Lung (tissue), 17 donors: ENCODE measurements at places on chromosomes 2 and 18. TPM values are rescaled to one million over a fixed set of nuclear protein-coding genes. Genes with fewer than 3 reads are reported as not detected.

Gene THUMPD2
- total RNA-seq, result 28.1 TPM

Gene MFF
- 90.6 TPM for total RNA-seq

Gene DSC2
- total RNA-seq, result 15.4 TPM

Gene CCDC150
- 0.95 TPM for total RNA-seq

Gene ASPRV1
- total RNA-seq, result 1.4 TPM

Gene TCF23
- not detected for total RNA-seq

Gene GAD1
- total RNA-seq, result 1.4 TPM

Gene BOLL
- not detected for total RNA-seq

Gene SULT1C3
- not detected for total RNA-seq

Gene POTEJ
- total RNA-seq, result 1.8 TPM

Gene RTKN
- total RNA-seq, result 46.0 TPM

Gene BUB1
- total RNA-seq, result 2.9 TPM

Gene LRATD1
- total RNA-seq, result 23.0 TPM

Gene C1QL2
- total RNA-seq, result not detected

Gene WDR54
- 36.1 TPM for total RNA-seq

GRCh38 chr2:241692448-241692847 is 5.8 kb upstream of the DTYMK start:
- no peak overlapping the region for H3K27ac ChIP-seq
- no peak overlapping the region for H3K4me3 ChIP-seq
- peaks cover 9% of the 10 kb centered on the region for H3K4me1 ChIP-seq
- peaks cover 25% of the 10 kb centered on the region for H3K36me3 ChIP-seq
- H3K27me3 ChIP-seq, result no peaks in the 10 kb centered on the region
- DNase-seq, result no peak

DNA sequence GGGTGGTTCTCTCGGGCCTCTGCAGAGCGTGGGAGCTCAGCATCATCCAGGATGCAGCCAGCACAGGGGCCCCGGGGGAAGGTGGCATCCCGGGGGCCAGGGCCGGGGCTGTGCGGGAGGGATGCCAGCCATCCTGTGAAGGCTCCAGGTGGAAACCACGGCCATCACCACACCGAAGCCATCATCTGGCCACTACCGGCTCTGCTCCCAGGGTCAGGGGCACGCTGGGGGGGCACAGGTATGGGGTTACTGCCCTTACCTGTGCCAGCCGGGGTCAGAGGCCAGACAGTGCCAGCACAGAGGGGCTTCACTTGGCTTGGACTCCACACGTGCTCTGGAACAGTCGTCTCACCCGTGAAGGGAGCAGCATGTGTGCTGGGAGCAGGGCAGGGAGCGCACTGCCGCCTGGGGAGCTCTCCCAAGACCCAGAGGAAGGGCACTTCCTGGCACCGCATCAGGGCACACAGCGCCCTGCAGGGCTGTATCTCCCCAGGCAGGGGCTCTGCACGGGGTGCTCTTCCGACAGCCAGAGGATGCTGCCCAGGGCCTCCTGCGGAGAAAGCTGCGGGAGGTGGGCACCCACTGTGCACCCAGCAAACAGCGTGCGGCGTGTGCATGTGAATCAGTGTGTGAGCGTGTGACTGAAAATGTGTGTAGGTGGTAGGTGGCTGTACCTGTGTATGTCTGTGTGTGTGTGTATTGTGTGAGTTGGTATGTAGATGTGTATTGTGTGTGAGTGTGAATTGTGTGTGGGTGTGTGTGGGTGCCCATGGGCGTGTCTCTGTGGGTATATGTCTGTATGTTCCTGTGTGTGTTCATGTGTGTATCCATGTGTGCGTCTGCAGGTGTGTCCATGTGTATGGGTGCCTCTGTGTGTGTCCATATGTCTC is 75.0 kb downstream of the PTGR3 start:
- no peaks in the 10 kb centered on the region for H3K27me3 ChIP-seq
- peaks cover 5% of the 10 kb centered on the region for H3K4me1 ChIP-seq
- H3K27ac ChIP-seq, result no peak overlapping the region
- no peak overlapping the region for H3K4me3 ChIP-seq
- DNase-seq, result peak; percentile 9

- H3K4me3 ChIP-seq, result no peak overlapping the region
- no peaks in the 10 kb centered on the region for H3K4me1 ChIP-seq
- H3K36me3 ChIP-seq, result no peaks in the 10 kb centered on the region
- H3K27me3 ChIP-seq, result no peaks in the 10 kb centered on the region
- no peak for DNase-seq
- H3K27ac ChIP-seq, result no peak overlapping the region
Observed at GRCh38 chr2:170237572-170238120, 59.7 kb downstream of the MYO3B start.

- no peak overlapping the region for H3K27ac ChIP-seq
- no peaks in the 10 kb centered on the region for H3K36me3 ChIP-seq
- peaks cover 22% of the 10 kb centered on the region for H3K4me1 ChIP-seq
- no peak overlapping the region for H3K4me3 ChIP-seq
Observed at GRCh38 chr2:204449977-204450376, 95.3 kb upstream of the PARD3B start.

DNA sequence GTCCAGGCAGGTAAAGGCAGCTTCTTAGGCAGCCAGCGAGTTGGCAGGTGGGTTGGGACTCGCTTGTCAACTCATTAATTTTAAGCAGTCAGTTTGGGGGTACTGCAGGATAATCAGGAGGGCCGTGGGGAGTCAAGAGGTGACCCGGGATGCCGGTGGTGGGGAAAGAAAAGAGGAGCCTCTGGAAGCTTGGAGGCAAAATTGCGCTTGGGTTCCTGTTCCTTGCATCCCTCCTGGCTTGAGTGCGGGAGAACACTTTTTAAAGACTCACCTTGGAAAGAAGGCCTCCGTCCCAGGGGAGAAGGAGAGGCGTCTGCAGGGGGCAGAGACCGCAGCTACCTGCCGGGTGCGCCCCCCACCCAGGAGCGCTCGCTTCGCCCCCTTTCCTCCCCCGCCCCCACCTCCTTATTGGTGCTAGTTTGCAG is at the start of gene KCNJ3:
TSS of gene KCNJ3 (plus strand) at position 400 of the 425 bp plus-strand sequence. CDS start 81 bp downstream, outside the sequence.
- H3K36me3 ChIP-seq, result no peaks in the 10 kb centered on the region
- peaks cover 9% of the 10 kb centered on the region for H3K4me1 ChIP-seq
- peak within 1 kb of the TSS; percentile 5 for H3K4me3 ChIP-seq
- H3K27ac ChIP-seq, result no peak within 1 kb of the TSS
- DNase-seq, result peak; percentile 13

DNA sequence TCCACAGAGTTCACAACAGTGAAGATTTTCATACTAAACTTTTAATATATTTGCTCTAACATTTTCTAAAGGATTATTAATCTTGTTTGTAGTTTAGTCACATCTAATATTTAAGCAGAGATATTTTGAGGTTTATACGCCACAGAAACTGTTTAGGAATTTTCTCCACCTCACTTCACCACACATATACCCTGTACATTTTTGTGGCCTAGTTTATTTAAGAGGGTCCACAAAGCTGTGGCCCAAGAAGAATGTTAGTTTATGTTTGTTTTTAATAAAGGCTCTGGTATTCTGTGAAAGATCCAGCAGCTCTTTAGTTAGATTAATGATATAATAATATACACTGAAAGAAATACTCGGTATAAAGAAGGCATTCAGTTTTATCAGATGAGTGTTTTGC is 132.7 kb upstream of the TTC27 start:
- peaks cover 10% of the 10 kb centered on the region for H3K36me3 ChIP-seq
- no peak overlapping the region for H3K27ac ChIP-seq
- no peaks in the 10 kb centered on the region for H3K4me1 ChIP-seq
- no peak for DNase-seq
- H3K27me3 ChIP-seq, result no peaks in the 10 kb centered on the region

DNA sequence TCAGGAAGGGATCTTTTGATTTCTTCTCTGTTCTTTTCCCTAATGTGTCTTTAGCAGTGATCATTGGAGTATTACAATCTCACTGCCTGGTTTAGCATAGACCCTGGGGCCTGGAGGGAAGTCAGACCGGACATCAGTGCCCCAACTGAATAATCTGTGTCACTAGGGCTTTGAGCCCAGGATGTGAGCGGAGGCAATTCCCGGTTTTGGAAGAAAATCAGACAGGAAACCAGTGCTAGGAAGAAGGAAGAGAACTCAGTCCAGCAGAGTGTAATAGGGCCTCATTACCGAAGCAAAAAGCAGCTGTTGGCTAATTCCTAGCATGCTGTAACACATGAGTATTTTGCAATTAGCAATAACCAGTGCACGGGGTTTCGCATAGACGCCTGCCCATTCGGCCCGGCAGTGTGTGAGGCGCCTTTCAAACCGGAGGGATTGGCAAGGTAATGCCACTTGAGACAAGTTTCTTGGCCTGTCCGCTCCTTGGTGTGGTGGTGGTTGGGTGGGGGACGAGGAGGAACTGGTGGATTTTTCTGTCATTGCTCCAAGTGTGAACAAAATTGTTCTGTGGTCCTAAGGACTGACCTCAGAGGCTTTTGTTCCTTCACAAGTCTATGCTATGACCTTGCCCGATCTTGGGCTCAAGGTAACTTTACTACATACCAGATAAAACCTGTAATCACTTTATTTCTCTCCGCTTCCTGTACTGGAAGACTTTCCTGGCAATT is 2.8 kb downstream of the FOSL2 start:
- H3K27me3 ChIP-seq, result no peaks in the 10 kb centered on the region
- DNase-seq, result peak; percentile 92
- peak overlapping the region; percentile 99 for H3K27ac ChIP-seq

GRCh38 chr2:119349289-119349688 is 17.3 kb downstream of the C2orf76 start:
- no peaks in the 10 kb centered on the region for H3K36me3 ChIP-seq
- no peak overlapping the region for H3K4me3 ChIP-seq
- DNase-seq, result no peak
- no peaks in the 10 kb centered on the region for H3K27me3 ChIP-seq
- no peaks in the 10 kb centered on the region for H3K4me1 ChIP-seq
- no peak overlapping the region for H3K27ac ChIP-seq

DNA sequence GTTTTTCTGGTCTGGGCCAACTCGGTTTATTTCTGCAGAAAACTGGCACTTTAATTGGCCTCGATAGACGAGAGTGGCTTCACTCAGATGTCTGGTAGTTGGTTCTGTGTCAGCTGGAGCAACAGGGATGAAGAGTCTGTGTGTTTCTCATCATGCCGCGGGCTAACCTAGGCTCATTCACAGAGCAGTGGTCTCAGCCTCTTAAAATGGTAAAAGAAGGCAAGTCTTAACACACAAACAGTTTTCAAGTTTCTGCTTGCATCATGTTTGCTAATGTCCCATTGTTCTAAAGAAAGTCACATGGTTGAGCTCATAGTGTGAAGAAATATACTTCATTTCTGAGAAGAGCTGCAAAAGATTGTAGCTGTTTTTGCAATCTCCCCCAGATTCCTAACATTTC is 37.5 kb upstream of the ANXA4 start:
- H3K27ac ChIP-seq, result no peak overlapping the region
- DNase-seq, result no peak
- H3K4me1 ChIP-seq, result no peaks in the 10 kb centered on the region
- no peaks in the 10 kb centered on the region for H3K36me3 ChIP-seq

- no peaks in the 10 kb centered on the region for H3K36me3 ChIP-seq
- H3K27me3 ChIP-seq, result no peaks in the 10 kb centered on the region
- no peak overlapping the region for H3K27ac ChIP-seq
- DNase-seq, result peak; percentile 67
- no peak overlapping the region for H3K4me3 ChIP-seq
Observed at GRCh38 chr2:42796427-42797248, 4.3 kb upstream of the HAAO start.

- no peak overlapping the region for H3K27ac ChIP-seq
- H3K27me3 ChIP-seq, result no peaks in the 10 kb centered on the region
- H3K36me3 ChIP-seq, result no peaks in the 10 kb centered on the region
- DNase-seq, result no peak
- no peaks in the 10 kb centered on the region for H3K4me1 ChIP-seq
Observed at GRCh38 chr2:9313443-9313842, 106.8 kb downstream of the ASAP2 start.

DNA sequence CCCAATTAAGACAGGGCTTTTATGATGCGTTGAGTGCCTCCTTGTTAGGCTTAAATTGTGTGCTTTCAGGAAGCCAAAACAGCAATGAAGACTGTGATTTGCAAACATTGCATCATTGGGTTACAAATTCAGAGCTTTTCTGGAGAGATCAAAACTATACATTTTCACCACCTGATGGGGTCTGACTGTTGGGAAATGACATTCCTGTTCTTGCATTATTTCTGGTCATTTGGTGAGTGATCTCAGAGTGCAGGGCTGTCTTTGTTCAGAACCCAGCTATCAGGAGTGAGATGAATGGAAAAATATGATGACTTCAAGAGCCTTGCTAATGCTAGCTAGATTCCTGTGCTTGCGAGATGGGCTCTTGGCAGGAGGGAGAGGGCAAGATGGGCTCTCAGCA is 39.1 kb downstream of the SH3RF3 start:
- no peak for DNase-seq
- H3K4me1 ChIP-seq, result peaks cover 7% of the 10 kb centered on the region
- no peaks in the 10 kb centered on the region for H3K36me3 ChIP-seq
- no peaks in the 10 kb centered on the region for H3K27me3 ChIP-seq

DNA sequence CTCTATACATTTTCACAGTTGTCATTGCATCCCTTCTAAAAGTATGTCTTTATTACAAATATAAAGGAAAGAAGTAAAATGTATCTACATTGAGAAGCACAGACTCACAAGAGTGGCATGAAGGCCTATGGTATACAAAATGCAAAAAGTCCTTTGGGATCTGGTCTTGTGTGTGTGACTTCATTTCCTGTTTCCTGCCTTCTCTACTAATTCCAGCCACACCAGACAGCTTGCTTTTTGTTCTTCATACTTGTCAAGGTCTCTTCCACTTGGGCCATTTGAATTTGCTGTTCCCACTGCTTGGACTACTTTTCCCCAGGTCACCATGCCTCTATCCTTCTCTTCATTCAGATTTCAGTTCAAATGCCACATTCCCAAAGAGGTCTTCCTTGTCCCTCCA is 6.7 kb upstream of the PNO1 start:
- H3K36me3 ChIP-seq, result no peaks in the 10 kb centered on the region
- no peak overlapping the region for H3K4me3 ChIP-seq
- H3K27ac ChIP-seq, result peak overlapping the region; percentile 45
- H3K27me3 ChIP-seq, result no peaks in the 10 kb centered on the region

DNA sequence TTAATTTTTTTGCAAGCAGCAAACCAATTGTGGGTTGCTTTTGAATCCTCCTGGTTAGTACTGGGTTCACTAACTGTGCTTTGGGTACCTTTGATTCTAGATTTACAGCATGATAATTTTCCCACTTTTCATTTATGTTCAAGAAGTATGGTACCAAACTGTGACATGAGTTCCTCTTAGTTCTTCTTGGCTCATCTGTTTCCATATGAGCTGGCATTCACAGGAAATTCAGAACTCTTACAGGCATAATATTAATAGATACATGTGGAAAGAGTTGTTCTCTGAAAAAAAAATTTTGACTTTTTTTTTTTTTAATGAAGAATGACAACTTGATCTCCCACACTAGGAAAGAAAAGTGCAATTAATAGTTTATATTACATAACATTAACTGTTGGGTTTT is 59.4 kb downstream of the FMNL2 start:
- no peaks in the 10 kb centered on the region for H3K27me3 ChIP-seq
- H3K27ac ChIP-seq, result no peak overlapping the region
- H3K4me1 ChIP-seq, result peaks cover 4% of the 10 kb centered on the region
- no peak for DNase-seq

GRCh38 chr2:81234711-81235110 is 930.2 kb upstream of the LRRTM1 start:
- no peak overlapping the region for H3K4me3 ChIP-seq
- H3K4me1 ChIP-seq, result no peaks in the 10 kb centered on the region
- H3K27me3 ChIP-seq, result no peaks in the 10 kb centered on the region
- DNase-seq, result no peak
